ENCODE measurements at places on chromosomes 12 and 14.

DNA sequence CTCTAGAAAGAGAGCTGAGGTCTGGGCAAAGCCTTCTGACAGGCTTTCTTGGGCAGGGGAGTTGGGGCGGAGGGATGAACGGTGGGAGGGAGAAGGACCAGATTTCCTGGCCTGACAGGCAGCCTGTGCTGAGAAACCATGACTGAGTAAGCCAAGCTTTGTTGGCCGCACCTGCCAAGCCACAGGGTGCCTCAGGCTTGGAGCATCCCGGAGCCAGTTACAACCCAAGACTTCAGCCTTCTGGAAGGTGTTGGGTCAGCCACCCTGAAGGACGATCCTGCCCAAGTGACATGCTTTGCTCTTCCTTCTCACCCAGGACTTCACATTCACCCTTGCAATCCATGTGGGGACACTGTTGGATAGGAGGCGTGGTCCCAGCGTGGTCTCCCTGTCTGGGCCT, 21.0 kb upstream of the AQP2 start:
- DNase-seq: no peak

DNA sequence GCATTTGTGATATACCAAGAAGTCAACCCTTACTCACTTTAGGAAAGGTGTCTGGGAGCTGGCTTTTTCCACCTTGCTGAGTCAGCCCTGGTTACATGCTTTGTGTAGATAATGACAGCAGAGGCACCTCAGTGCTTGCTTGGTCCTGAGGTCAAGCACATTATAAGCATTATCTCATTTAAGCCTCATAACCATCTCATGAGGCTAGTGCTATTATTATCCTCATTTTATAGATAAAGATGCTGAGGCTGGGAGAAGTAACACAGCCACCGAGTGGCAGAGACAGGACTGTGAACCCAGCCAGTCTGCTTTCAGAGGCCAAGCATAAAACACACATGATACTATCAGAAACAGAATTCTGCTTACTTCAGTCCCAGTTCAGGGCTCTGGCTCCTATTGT, 29.4 kb downstream of the MAX start:
- DNase-seq: no peak

GRCh38 chr12:22043943-22044342, 2.1 kb upstream of the CMAS start:
- DNase-seq: no peak

GRCh38 chr14:104977008-104977680, 1.0 kb downstream of the AHNAK2 start:
- no peak for DNase-seq

- no peak for DNase-seq
Measured at GRCh38 chr12:48767047-48767446, 21.8 kb downstream of the ADCY6 start.

DNA sequence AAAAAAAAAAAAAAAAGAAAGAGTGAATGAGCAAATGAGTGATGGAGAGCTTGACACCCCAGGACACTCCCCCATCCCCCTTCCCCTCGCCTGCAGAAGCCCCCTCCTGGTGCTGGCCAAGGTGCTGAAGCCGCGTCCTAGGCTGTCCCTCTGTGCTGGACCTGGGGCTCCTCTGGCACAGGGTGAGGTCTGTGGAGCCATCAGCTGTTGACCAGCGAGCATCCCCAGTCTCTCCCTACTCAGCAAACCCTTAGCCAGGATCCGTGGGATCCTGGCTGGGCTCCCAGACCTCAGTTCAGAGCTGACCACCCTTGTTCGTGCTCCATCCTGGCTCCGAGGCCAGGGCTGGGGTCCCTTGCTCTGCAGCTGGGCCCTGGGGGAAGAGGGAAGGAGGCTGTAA, 5.4 kb upstream of the KIF26A start:
- DNase-seq: no peak

- no peak for DNase-seq
Measured at GRCh38 chr12:64894827-64895475, 70.5 kb downstream of the TBC1D30 start.

DNA sequence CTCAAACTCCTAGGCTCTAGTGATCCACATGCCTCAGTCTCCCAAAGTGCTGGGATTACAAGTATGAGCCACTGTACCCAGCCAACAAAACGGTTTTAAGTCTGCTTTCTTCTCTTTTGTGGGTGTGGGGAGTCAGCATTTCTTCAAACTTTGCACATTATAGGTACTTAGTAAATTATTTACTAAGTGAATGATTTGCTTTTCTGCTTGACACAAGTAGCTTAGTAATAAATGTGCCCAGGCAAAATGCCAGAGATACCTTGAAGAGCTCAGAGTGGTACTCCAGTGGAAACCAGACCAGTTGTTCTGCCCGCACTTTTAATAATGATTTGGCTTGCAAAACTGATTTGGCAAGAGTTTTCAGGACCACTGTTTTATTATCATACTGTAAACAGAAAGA, 15.0 kb downstream of the DEPDC4 start:
- no peak for DNase-seq

- DNase-seq: no peak
Measured at GRCh38 chr14:37708481-37708880, 113.1 kb downstream of the TTC6 start.

- no peak for DNase-seq
Measured at GRCh38 chr14:77123381-77124325, 17.9 kb downstream of the ZDHHC22 start.

- no peak for DNase-seq
Measured at GRCh38 chr14:58966997-58967396, 221.5 kb upstream of the DAAM1 start.

DNA sequence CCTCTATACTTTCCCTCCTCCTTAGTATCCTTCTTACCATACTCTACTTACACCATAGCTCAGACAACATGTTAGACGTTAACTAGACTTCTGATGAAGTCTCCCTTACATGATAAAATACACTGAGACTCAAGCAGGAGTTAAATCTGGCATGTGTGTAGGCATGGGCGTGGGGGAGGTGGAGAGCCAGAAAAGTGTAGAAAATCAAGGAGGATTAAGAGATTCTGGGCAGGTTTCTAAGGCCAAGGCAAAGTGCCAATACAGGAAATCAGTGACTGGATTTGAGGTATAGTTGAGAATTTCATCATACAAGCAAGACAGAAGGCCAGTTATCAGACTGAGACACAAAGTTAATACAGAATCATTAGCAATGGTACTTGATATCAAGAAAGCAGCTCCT, 37.4 kb downstream of the EPS8 start:
- DNase-seq: no peak

DNA sequence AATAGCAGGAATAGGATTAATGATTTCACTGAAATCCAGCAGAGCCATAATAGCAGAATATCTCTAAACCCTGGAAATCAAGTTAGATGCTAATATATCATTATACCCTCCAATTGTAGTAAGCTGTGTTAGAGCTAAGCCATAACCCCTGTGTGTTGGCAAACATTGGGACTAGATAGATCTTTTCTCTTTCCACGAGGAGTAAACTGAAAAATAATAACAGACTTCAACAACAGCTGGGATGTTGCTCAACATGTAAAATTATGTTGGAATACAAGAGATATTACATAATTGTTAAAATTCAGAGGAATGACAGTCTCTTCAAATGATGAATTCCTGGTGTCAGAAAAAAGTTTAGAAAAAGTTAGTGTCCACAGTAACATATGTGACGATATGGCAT, 383.8 kb downstream of the SNAPC1 start:
- no peak for DNase-seq

DNA sequence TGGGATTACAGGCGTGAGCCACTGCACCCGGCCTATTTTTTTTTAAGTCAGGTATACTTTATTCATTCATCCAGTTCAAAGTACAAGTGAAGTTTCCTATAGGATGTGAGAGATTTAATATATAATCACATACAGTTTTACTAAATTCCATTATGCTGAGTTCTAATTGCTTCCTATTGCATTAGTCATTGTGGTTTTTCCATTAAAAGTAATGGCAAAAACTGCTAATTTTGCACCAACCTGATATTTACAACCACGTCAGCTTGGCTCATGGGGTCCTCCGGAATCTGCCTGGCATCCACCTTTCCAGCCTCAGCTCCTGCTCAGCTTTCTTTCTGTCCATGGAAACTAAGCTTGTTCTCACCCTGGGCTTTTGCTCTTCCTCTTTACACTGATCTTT, 67.0 kb upstream of the CSRP2 start:
- DNase-seq: no peak

DNA sequence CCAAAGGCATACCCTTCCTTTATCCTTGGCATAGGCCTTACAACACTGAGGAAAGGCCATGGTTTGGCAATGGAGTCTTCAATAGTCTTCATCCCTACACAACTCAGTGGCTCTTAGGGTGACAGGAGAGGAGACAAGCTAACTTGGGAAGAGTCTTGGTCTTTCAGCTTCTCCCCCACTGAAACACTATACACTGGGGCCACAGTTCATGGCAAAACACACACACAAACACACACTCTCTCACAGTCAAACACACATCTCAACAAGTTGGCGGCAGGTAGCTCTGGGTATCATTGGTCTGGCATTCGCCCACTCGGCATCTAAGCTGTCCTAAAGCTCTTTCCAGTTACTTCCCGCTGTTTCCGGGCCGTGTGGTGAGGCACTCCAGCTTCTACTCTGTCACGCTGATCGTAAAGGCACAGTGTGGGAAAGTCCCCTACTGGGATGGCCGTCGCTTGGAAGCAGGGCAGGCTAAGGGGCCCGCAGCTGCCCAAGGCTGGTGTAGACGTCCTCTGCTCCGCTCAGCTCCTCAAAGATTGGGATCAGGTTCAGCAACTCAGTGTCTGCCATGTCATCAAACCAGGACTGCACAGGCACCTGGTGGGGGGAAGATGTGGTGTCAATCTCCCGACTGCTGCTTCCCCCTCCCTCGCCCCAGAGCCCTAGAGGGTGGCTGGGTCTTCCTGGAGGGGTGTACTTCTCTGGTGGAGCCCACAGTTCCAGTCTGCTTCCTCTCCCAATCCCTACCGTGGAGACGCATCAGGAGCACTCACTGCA, 4.8 kb upstream of the AVIL start:
- DNase-seq: no peak

- DNase-seq: no peak
Measured at GRCh38 chr12:66359300-66359699, 57.0 kb downstream of the HELB start.

DNA sequence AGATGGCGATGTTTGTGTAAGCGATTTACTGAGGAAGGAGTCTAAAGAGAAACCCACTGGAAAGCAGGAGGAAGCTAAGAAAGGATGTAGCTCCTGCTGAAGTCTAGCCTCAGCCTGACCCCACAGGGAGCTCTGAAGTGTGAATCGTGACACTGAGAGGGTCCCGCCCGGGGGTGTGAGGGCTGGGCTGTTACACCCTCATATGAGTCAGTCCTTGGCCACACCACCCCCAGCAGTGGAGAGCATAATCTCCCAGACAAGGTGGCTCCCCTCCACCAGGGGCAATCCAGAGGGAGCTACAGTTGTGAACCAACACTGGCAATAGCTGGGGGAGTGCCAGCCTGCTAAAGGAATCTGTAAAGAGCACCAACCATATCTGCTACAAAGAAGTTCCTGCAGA, 31.5 kb downstream of the SVOP start:
- no peak for DNase-seq

GRCh38 chr12:2641207-2641606, 153.6 kb upstream of the FKBP4 start:
- no peak for DNase-seq

- no peak for DNase-seq
Measured at GRCh38 chr14:53022593-53022992, 71.7 kb upstream of the FERMT2 start.

DNA sequence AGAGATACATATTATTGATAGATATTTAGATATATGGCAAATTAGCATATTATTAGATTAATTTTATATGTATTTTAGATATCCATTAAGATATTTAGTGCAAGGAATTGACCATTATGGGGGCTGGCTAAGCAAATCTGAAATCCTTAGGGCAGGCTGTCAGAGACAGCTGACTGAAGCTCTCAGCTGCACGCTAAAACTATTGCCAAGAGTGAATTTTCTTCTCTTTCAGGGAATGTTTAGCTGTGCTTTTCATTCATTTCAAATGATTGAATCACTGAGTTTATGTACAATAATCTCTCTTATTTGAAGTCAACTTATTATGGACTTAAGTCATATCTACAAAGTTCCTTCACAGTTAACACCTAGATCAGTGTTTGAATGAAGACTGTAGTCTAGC, 566.5 kb downstream of the LRFN5 start:
- no peak for DNase-seq

DNA sequence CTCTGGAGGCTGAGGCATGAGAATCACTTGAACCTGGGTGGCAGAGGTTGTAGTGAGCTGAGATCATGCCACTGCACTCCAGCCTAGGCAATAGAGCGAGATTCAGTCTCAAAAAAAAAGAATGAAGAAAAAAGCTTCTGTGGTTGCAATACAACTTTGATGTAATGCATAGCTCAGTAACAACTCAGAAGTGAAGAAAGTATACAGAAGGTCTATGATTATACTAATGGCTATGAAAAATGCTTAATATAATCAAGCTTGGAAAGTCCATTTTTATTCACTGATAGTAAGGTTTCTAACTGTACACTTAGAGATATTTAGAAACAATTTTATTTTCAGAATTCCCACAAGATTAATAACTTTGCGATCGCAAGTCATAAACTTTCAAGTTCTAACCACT, 88.2 kb upstream of the FRMD6 start:
- DNase-seq: no peak

- DNase-seq: no peak
Measured at GRCh38 chr12:95804291-95804690, 13.7 kb upstream of the NTN4 start.

- no peak for DNase-seq
Measured at GRCh38 chr14:60839657-60840056, 105.1 kb downstream of the MNAT1 start.

- DNase-seq: no peak
Measured at GRCh38 chr14:98947911-98948595, 323.9 kb downstream of the BCL11B start.

DNA sequence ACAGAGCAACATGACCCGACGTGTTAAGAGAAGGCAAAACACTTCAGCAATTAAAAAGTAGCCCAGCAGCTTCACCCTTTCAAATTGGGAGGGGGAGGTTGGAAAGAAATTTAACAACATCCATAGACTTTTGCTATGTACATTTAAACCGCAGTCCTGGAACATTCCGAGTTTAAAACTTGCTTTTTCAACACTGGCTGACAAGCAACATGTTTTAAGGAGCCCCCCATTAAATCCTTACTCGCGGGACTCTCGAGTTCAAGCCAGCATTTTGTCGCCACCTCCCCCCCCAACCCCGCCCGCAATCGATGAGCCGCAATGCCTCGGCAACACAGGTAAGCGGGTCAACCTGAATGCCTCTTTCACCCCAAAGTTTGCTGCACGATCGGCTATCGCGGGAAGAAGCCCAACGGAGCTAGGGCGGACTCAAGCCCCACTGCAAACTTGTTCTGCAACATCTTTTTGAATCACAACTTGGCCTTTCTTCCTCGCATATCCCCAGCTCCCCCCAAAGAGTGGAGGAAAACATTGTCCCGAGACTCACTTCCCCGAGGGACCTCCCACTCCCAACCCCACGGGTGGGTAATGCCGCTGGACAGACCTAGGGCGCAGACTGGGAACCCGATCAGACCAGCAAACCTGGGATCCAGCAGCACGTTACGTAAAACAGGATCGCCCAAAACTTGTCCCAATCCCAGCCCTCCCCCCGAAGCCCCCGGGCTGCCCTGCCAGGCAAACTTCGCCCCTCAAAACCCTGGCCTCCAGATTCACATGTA, 777 bp downstream of the ZFP36L1 start:
- DNase-seq: no peak

All from hematopoietic multipotent progenitor cell (in vitro differentiated cells).